Activated naive CD8-positive, alpha-beta T cell treated with anti-CD3 and anti-CD28 coated beads, Interleukin-2, amount 10 ng/mL, durations not matched to agents 7 days and 5 days (primary cell): ENCODE measurements at places on chromosomes 11 and 22. TPM values are rescaled to one million over a fixed set of nuclear protein-coding genes. Genes with fewer than 3 reads are reported as not detected.

GRCh38 chr11:67117672-67118180, 1.3 kb upstream of the KDM2A start:
- no peak for DNase-seq
- peaks cover 1% of the 10 kb centered on the region for H3K27me3 ChIP-seq
- H3K4me1 ChIP-seq: peaks cover 29% of the 10 kb centered on the region
- peak overlapping the region; percentile 76 for H3K4me3 ChIP-seq

GRCh38 chr11:66126808-66127555, 56.9 kb downstream of the PACS1 start:
- peak overlapping the region; percentile 96 for H3K27ac ChIP-seq
- DNase-seq: peak; percentile 47
- H3K36me3 ChIP-seq: peaks cover 5% of the 10 kb centered on the region
- H3K27me3 ChIP-seq: no peaks in the 10 kb centered on the region

- no peaks in the 10 kb centered on the region for H3K36me3 ChIP-seq
- H3K27me3 ChIP-seq: peaks cover 2% of the 10 kb centered on the region
- no peak overlapping the region for H3K4me3 ChIP-seq
- no peaks in the 10 kb centered on the region for H3K4me1 ChIP-seq
- DNase-seq: no peak
Measured at GRCh38 chr11:22461626-22462025, 123.4 kb downstream of the SLC17A6 start.

DNA sequence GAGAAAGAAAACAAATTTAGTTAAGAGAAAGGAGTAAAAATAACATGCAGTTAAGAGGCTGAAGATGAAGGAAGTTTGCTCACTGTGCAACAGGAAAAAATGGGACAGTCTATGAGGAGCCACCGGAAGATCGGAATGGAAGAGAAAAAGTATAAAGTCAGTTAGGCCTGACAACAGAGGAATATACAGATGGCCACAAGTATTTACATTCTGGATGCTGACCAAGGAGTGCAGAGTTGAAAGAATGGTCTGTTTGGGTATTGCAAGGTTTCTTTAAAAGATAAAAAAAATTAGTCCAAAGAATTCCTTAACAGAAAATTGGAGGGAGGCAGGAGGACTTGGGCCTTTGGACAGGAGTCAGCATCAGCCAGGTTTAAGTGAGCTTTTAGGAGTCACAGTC, 37.5 kb downstream of the RBFOX2 start:
- H3K36me3 ChIP-seq: no peaks in the 10 kb centered on the region
- no peak overlapping the region for H3K27ac ChIP-seq
- no peak overlapping the region for H3K4me3 ChIP-seq
- H3K27me3 ChIP-seq: peaks cover 20% of the 10 kb centered on the region
- no peaks in the 10 kb centered on the region for H3K4me1 ChIP-seq

GRCh38 chr11:126926376-126926791, 74.2 kb downstream of the KIRREL3 start:
- no peaks in the 10 kb centered on the region for H3K4me1 ChIP-seq
- H3K4me3 ChIP-seq: no peak overlapping the region
- H3K36me3 ChIP-seq: no peaks in the 10 kb centered on the region
- no peak overlapping the region for H3K27ac ChIP-seq
- H3K27me3 ChIP-seq: no peaks in the 10 kb centered on the region

DNA sequence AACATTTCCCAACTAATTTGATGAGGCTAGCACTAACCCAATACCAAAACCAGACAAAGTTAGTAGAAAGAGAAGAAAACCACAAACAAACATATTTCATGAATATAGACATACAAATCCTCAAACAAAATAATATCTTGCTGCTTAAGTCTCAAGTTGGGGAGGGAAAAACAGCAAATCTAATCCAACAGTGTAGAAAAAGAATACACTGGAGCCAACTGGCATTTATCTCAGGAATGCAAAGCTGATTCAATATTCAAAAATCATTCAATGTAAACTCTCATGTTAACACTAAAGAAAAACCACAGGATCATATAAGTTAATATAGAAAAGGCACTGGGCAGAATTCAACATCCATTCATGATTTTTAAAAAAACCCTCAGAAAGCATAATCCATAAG, 18.2 kb downstream of the GNB1L start:
- no peak overlapping the region for H3K27ac ChIP-seq
- peaks cover 3% of the 10 kb centered on the region for H3K4me1 ChIP-seq
- H3K4me3 ChIP-seq: no peak overlapping the region
- H3K27me3 ChIP-seq: no peaks in the 10 kb centered on the region

GRCh38 chr11:64859542-64860414, 15.3 kb upstream of the CDC42BPG start:
- peak overlapping the region; percentile 97 for H3K27ac ChIP-seq
- H3K36me3 ChIP-seq: peaks cover 17% of the 10 kb centered on the region
- no peaks in the 10 kb centered on the region for H3K27me3 ChIP-seq
- peaks cover 69% of the 10 kb centered on the region for H3K4me1 ChIP-seq

DNA sequence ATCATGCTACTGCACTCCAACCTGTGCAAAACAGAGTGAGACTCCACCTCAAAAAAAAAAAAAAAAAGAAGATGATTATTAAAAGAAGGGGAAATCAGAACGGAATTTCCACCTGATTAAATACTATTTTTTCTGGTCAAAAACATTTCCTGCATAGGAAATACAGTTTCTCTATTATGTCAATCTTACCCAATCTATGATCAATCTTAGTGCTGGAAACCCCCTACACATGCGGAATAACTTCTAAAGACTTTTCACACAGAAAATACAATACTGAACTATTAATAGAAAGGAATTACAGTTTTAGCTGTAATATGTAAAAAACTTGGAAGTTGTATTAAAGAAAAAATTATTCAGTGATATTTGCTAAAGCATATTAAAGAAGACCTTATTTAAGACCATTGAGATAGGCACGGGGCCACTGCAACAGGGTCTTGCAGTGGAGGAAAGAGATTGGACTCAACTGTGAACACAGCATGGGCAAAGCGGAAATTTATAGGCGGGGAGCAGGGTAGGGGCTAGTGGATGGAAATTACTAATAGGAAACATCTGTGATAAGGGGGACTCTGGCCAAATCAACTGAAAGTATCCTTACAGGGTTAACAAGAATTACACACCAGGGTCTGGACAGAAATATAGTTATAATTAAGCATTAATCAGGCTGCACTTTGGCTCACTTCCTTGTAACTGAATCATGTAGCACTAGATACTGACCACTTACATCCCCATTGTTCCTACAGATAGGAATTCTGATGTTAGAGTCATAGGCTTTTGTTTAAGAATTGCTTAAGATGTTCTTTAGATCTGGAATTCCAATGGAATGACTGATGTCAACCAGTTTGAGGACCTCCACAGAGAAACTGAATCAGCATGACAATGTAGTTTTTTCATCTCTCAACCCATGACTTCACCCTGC, 411.5 kb upstream of the DDI1 start:
- no peak overlapping the region for H3K27ac ChIP-seq
- peaks cover 2% of the 10 kb centered on the region for H3K27me3 ChIP-seq
- DNase-seq: no peak
- no peaks in the 10 kb centered on the region for H3K36me3 ChIP-seq

Gene MRGPRX3
- total RNA-seq: not detected

Gene HEPACAM
- not detected for total RNA-seq

Gene TRPM5
- not detected for total RNA-seq

Gene LGR4
- 0.11 TPM for total RNA-seq

Gene FBLN1
- not detected for total RNA-seq

Gene SYCE3
- total RNA-seq: 1.1 TPM

Gene MRPL49
- 53.6 TPM for total RNA-seq

Gene UVRAG
- total RNA-seq: 22.6 TPM

Gene INPP5J
- total RNA-seq: 0.39 TPM

Gene PACS1
- 138 TPM for total RNA-seq

Gene CRYBB1
- total RNA-seq: not detected

Gene CNTN5
- not detected for total RNA-seq
